Brain microvascular endothelial cell (primary cell): ENCODE measurements at places on chromosomes 7 and 10.

DNA sequence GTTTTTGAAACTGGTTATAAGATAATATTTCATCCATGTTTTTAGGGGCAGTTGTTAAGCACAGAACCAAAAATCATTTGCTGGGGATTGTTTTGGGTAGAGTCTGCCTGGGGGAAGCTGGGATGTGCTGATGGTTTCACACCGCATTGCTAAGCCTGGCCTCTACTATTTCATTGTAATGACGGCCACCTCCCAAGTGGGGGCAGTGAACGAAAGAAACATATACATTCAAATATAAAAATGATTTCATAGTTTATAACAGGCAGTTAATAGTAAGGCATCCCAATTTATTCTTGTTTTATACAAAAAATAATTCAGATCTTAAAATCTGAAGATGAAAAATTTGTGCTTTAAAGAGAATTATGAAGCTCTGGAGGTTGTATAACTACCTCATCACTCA, 750.8 kb downstream of the REEP3 start:
- peak; percentile 7 for DNase-seq

DNA sequence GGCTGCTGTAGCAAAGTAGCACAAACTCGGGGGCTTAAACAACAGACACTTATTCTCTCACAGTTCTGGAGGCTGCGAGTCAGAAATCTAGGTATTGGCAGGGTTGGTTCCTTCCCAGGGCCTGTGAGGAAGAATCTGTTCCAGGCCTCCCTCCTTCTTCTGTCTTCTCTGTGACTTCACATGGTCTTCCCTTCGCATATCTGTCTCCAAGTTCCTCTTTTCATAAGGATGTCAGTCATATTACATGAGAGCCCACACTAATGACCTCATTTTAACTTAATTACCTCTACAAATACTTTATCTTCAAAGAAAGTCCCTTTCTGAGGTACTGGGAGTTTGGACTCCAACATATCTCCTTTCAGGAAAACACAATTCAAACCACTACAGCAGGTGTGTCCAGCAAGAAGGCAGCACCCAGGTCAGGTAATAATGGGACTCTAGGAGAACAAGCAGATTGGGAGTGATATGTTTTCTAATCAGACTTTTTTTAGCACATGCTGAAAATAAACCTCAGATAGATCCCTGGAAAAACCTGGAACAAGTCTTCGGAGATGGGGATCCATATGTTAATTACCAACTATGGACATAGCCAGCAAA, 11.7 kb downstream of the CREB5 start:
- no peak for DNase-seq

GRCh38 chr10:27100813-27101347, 586 bp upstream of the ANKRD26 start:
- DNase-seq = no peak

DNA sequence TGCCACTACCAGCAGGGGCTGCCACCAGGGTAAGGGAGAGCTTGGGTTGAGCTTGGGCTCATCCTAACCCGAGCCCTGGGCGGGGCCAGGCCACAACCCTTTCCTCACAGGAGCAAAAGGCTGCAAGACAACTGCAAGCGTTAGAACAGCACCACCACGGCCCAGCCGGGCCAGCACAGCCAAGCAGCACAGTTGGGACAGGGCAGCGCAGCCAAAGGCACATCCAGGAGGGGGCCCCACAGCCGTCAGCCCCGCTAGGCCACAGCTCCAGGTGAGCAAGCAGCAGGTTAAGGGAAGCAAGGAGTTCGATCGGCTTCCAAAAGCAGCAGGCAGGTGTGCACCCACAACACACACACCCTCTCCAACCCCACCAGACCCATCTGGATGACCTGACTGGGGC, 7.0 kb upstream of the NDST2 start:
- no peak for DNase-seq

- DNase-seq = no peak
These were observed 139.4 kb downstream of the MAD1L1 start for GRCh38 chr7:2093215-2093842.

- DNase-seq = no peak
These were observed 110.3 kb downstream of the ZNF248 start for GRCh38 chr10:37747081-37747480.

GRCh38 chr7:115292381-115292780, 370.5 kb downstream of the MDFIC start:
- DNase-seq = no peak

- DNase-seq = no peak
These were observed 5.9 kb downstream of the CPA2 start for GRCh38 chr7:130272381-130273080.
